ENCODE measurements at places on chromosomes 1 and 21.
A peak's percentile ranks its signal among the peaks of the same experiment; 100 is the strongest.

GRCh38 chr1:5910666-5911065 lies 81.6 kb downstream of the NPHP4 start:
- DNase-seq, result no peak

DNA sequence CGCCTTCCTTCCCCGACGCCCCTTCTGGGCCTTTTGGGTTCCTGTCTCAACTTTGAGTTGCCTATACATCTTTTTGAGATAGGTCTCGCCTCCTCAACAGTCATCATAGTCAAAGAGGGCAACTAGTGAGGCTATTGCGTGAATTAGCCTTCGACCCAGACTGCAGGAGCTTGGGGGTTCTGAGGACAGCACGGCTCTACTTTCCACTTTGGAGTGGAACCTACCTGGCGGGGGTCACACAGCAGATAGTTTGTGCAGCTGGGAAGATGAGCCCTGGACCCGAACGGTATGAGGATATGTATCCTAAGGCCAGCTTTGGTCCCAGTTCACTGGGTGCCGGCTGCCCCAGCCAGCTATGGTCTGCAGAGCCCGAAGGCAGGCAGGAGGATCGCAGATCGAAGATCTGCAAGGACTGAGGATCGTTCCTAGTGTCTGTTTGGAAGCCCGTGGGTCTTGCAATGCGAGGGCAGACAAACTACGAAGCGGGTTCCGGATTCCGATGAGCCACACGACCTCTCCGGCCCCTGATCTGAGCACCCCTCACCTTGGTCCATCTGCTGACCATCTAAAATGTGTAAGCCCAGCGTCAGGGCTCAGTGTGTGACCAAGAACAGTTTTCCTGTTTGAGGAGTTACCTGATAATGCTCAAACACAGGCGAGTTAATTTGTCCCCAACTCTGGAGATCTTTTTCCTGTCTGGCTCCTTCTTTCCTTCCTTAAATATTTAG lies 8.1 kb downstream of the FOXD2 start:
- no peak for DNase-seq

- DNase-seq, result peak; percentile 64
These were observed 57.1 kb downstream of the ZC3H11B start for GRCh38 chr1:219555806-219556205.

GRCh38 chr1:107777664-107778047 lies 187.3 kb downstream of the VAV3 start:
- no peak for DNase-seq

DNA sequence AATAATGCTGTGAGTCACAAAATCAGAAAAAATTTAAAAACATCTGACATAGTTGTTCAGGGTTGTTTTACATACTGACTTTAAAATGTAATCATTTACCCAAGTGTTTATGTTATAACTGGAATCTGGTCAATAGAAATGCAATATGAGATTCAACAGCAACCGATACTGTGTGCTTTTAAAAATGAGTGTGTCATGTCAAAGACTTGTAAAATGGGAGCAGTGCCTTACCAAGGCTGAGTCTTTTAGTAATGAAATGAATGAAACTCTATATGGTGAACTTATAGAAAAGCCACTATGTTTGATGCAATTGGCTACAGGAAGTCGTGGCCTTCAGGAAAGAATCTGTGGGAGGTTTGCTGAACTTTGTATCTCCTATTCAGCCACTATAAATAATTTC lies 570.2 kb downstream of the DPYD start:
- no peak for DNase-seq

GRCh38 chr1:185104083-185104482 lies 52.7 kb downstream of the TRMT1L start:
- DNase-seq, result no peak

DNA sequence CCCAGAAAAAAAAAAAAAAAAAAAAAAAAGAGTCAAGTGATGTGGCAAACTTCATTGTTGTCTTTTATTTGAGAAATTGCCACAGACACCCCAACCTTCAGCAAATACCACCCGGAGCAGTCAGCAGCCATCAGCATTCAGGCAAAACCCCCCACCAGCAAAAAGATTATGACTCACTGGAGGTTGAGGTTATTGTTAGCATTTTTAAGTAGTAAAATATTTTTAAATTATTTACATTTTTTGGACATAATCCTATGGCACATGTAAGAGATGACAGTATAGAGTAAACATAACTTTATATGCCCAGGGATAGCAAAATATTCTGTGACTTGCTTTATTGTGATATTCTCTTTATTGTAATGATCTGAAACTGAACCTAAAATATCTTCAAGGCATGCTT lies 95.6 kb downstream of the CENPF start:
- no peak for DNase-seq

GRCh38 chr1:194731025-194731424 lies 1544.6 kb upstream of the B3GALT2 start:
- DNase-seq, result no peak

DNA sequence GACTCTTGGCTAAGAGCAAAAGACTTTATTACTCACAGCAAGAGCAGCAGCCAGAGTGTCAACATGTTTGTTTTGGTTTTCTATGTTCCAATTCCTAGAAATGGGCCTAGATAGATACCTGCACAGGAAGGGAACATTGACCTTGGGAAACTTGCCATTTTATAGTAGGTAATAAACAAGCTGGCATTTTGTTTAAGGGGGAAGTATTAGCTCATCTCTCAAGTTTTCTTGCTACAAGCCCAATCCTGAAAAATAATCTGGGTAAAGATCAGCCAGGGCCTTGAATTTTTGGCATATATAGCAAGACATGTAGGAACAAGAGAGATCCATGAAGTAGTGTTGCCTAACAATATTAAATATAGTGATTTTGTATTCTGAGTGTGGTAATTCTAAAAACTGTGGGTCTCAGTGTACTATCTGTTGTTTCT lies 51.4 kb upstream of the RGL1 start:
- no peak for DNase-seq

- no peak for DNase-seq
These were observed 77.4 kb upstream of the SLC2A1 start for GRCh38 chr1:43035821-43036741.

GRCh38 chr1:6922096-6922931 lies 137.1 kb downstream of the CAMTA1 start:
- DNase-seq, result peak; percentile 78

- DNase-seq, result no peak
These were observed 392.7 kb upstream of the LRRC7 start for GRCh38 chr1:69175053-69175452.

DNA sequence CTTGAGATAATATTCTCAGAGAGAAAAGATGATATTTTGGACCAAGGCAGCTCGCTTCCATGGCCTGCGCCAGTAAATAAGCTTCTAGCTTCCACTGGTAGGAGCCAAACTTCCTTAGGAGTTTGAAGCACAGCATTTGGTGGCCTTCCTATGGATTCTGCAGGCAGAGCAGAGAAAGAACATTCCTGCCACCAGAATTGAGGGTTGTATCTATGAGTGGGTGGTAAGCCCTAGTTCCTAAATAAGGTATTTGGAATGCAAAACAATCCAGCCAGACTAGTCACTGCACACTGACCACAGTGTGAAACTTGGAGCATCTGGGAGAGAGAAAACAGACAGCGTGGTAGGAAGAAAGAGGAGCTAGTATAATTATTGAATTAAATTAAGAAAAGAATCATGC lies 54.1 kb upstream of the BCAR3 start:
- DNase-seq, result no peak

- no peak for DNase-seq
These were observed 2.1 kb downstream of the SETDB1 start for GRCh38 chr1:150928286-150928685.

- DNase-seq, result no peak
These were observed 659 bp downstream of the AGO1 start for GRCh38 chr1:35883635-35884101.

DNA sequence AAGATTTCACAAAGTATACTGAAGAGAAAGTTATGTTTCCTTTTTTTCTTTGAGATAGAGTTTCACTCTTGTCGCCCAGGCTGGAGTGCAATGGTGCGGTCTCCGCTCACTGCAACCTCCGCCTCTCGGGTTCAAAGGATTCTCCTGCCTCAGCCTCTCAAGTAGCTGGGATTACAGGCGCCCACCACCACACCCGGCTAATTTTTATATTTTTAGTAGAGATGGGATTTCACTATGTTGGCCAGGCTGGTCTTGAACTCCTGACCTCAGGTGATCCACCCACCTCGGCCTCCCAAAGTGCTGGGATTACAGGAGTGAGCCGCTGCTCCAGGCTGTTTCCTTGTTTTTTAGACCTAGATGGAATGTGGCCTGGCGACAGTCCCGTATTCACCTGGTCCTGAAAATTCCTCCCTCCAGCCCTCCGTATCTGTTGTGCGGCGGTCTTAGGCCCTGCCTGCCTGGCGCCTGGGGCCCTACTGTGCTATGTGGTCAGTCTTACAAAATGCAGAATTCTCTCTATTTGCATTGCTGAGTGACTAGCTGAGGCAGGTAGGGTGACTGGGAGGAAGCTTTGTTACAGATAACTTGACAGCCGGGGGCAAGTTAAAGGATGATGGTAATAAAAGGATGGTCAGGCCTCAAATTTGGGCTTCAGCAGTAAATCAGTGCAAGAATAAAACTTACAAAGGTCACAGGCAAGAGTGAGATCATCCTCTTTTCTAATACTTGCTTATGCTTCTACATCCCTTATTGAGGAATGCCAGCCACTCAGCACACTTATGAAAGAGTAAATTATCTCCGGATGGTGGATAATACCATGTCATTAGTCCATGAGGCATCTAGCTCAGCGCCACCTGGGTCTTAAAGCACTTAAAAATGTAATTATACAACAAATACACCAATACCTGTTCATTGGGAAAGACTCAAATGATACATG lies 30.3 kb downstream of the PARK7 start:
- no peak for DNase-seq

GRCh38 chr1:30253807-30254440 lies 469.5 kb downstream of the MATN1 start:
- no peak for DNase-seq

DNA sequence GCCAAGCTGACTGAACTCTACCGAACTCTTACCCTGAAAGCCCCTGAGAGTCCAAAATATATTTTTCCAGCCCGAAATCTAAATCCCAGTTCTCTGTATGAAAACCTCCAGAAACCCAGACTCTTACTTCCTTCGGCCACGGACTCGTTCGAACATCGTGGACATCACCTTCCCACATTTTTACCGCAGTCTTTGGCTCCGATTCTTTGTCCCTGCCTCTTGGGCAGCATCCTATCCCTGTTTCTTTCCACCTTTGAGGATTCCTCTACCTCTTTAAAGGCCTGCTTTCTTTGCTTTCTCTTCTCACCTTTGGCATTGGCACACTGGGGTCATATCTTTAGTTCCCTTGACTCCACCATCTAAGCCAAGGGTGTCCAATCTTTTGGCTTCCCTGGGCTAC lies 932 bp upstream of the USP24 start:
- DNase-seq, result no peak

DNA sequence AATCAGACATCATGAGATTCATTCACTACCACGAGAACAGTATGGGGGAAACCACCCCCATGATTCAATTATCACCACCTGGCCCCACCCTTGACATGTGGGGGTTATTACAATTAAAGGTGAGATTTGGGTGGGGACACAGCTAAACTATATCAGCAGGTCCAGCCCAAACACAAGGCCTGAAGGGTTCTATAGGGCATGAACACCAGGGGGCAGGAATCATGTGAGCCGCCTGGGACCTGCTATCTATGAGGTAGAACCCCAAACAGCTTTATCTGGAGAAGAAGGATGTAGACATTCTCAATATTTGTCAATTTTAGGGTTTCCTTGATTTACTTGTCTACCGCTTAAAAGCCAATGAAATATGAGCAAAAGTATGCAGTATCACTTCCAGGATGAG lies 294.9 kb upstream of the DEPDC1 start:
- no peak for DNase-seq

- DNase-seq, result no peak
These were observed 21.1 kb downstream of the PAX7 start for GRCh38 chr1:18651713-18652112.

- no peak for DNase-seq
These were observed 99.3 kb downstream of the CDC42BPA start for GRCh38 chr1:227218870-227219573.

- no peak for DNase-seq
These were observed 2.9 kb upstream of the RPL22 start for GRCh38 chr1:6202256-6202655.

- DNase-seq, result no peak
These were observed 229.8 kb downstream of the CAMTA1 start for GRCh38 chr1:7015022-7015421.

- DNase-seq, result no peak
These were observed 47.8 kb downstream of the UMODL1 start for GRCh38 chr21:42118901-42119300.

GRCh38 chr1:235012436-235013210 lies 116.0 kb downstream of the TOMM20 start:
- DNase-seq, result no peak

- no peak for DNase-seq
These were observed 3.5 kb downstream of the PLEKHG5 start for GRCh38 chr1:6487804-6488484.

DNA sequence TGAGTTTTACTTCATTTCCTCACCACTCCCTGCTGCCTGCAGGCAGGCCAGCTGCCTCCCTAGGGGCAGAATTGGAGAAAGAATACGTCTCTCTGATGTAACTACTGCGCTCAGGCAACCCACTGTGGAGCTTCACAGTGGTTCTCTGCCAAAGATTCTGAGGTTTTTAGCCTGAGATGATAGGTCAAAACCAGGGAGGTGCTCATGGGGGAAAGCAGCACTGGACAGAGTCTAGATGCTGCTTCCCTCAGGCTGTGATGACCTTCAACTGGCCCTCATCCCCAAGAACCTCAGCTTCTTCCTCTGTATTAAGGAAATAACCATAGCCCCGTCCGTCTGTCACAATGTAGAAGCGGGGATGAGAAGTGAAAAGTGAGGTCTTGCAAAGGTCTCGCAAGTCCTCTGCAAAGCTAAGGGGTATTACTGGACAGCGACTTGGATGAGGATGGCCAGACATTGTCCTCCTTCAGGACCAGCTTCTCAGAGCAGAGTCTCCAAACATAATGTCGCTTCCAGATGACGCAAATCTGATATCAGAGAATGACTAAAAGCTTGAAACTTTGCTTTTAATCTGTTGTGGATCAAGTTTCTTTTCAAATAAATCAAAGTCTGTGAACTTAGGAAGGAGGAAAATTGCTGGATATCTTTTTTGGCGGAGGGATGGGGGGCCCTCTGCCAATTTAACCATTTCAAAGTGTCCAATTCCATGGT lies 65.9 kb upstream of the ATP5PO start:
- DNase-seq, result no peak

- DNase-seq, result no peak
These were observed 3.2 kb upstream of the ARPC5 start for GRCh38 chr1:183638649-183639387.

GRCh38 chr1:24903955-24904730 lies 25.9 kb downstream of the RUNX3 start:
- DNase-seq, result no peak

DNA sequence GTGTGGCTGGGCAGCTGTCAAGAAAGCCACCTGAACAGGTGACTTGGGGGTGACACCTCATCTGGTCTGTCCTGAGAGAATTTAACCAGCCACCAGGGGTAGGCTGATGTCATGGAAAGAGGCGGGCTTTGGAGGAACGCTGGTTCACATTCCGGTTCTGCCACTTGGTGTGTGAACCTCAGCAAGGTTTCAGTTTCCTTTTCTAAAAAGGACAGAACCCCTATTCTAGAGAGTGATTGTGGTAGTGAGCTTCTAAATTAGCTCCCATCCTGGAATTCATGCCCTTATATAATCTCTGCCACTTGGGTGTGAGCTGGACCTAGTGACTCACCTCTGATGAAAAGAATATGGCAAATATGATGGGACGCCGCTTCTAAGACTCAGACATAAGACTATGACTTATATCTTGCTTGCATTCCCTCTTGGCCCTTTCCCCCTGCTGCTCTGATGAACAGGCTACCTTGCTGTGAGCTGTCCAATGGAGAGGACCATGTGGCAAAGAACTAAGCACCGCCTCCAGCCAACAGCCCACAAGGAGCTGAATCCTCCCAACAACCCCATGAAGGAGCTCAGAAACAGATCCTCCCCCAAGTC lies 332.1 kb downstream of the RRAGC start:
- DNase-seq, result no peak
